ENCODE measurements at places on chromosomes 5 and 9.

- no peak for DNase-seq
Observed at GRCh38 chr5:36703245-36703860, 96.9 kb downstream of the SLC1A3 start.

DNA sequence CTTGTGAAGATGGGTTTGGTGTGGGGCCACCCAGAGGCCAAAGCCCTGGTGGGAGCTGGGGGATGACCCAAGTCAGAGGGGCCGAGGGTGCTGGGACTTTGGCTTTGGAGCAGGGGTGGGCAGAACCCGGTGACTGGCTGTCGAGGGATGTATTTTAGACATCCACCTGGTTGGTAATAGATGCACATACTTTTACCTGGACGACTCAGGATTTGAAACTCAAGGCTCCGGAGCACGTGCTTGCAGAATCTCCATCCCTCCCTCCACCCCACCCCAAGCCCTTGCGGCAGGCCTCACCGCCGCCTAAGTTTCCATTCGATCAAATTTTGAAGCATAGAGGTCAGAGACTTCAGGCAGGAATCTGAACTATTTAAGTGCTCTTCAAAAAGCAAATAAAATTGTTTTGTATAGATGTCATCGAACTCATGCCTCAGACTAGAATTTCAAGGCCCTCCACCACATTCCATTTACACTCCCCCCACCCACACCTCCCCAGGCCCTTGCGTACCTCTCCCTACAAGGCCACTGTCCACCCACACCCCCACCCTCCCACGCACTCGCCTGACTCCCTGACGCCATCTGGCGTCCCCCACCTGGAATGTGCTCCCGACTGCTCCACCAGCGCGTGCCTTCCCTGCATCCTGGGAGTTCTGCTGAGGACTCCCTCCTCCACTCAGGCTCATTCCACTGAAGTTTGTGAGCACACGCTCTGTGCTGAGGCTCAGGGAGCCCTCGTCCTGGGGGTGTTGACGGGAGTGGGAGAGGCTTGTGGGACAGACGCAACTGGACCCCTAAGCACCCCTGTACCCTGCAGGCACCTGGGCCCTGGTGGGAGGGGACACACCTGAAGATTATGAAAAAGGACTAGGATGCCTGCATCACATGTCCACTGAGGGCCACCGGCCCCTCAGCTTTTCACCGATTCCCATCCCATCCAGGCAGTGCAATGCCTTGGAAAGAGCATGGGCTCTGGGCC, 56.4 kb upstream of the RPL26L1 start:
- no peak for DNase-seq

- DNase-seq, result no peak
Observed at GRCh38 chr9:8268881-8269280, 469.3 kb upstream of the DMAC1 start.

- no peak for DNase-seq
Observed at GRCh38 chr5:67773411-67774266, 441.9 kb upstream of the PIK3R1 start.

- DNase-seq, result no peak
Observed at GRCh38 chr9:75432888-75433287, 344.6 kb downstream of the OSTF1 start.

DNA sequence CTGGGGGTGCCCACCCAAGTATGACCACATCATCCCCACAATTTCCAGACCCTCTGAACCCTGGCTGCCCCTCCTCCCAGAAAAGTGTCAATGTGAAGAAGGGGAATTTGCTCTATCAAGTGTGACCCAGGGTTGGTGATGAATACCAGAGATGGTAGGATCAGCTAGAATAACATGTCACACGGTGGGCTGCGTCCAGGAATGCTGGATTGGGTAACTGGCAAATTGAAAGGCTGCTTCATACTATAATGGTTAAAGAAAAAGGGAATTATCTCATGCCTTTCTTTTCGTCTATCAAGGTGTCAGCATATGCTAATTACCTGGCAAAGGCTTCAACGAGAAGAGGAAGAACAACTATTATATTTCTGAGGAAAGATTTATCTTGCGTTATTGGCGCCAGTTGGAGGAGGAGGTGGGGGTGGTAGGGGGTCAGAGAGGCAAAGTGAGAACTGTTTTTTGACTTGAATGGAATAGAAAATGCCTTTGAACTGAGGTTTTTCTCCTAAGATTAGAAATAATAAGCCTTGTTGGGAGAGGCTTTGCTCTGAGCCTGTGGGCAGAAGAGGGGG, 27.8 kb upstream of the ARAP3 start:
- no peak for DNase-seq

DNA sequence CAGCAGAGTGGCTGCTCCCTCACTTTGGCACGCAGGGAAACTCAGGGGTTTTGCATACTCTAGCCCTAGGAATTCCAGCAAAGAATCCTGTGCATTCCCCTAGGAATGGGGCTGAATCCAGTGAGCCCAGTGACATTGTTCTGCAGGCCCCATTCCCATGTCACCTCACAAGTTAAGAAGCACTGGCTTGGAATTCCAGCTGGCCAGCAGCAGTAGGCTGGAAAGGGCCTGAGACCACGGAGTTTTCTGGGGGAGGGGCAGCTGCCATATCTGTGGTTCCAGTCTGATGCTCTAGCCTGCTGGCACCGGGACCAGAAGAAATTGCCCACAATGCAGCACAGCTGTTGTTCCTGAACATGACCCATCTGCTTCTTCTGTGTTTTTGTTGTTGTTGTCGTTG, 217.6 kb upstream of the DMRTA1 start:
- no peak for DNase-seq

- DNase-seq, result no peak
Observed at GRCh38 chr5:57085306-57086081, 88.4 kb upstream of the GPBP1 start.

DNA sequence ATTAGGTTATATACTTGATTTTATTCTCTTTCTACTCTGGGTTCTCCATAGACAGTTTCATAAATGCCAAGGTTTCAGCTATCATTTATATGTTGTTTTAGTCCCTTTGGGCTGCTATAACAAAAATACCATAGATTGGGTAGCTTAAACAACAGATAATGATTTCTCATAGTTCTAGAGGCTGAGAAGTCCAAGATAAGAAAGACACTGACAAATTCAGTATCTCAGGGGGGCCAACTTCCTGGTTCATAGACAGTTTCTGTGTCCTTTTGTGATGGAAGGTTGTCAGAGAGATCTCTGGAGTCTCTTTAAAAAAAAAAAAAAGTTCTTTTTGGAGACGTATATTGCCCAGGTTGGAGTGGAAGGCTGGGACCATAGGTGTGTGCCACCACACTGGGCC, 113.3 kb downstream of the SCAMP1 start:
- DNase-seq, result no peak

- no peak for DNase-seq
Observed at GRCh38 chr5:179128976-179129375, 68.8 kb downstream of the ZNF354C start.

DNA sequence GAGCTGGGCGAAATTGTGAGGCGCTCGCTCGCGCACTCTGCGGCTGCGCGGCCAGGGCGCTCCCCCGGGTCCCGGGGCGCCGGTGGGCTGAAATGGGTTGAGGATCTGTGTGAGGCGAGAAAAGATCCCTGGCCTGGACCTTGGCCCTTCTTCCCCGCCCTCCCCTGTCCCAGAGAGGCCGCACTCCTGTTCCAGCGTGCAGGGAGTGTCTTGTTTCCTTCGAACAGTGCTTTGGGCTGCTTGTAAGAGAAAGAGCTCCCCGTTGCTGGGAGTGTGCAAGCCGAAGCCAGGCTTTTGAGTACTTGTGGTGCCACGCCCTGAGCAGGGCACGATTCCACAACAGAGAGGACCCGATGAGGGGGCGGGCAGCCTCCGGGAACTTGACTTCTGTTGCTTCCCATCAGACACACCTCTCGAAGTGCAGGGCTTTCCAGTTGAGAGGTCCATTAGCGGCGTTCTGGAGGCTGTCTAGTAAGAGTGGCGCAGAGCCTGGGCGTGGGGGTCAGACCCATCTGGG, 535 bp downstream of the DOLPP1 start:
- no peak for DNase-seq

GRCh38 chr9:128456613-128457061, 831 bp downstream of the ODF2 start:
- DNase-seq, result no peak

GRCh38 chr5:62395210-62395950, 8.3 kb downstream of the DIMT1 start:
- DNase-seq, result no peak

DNA sequence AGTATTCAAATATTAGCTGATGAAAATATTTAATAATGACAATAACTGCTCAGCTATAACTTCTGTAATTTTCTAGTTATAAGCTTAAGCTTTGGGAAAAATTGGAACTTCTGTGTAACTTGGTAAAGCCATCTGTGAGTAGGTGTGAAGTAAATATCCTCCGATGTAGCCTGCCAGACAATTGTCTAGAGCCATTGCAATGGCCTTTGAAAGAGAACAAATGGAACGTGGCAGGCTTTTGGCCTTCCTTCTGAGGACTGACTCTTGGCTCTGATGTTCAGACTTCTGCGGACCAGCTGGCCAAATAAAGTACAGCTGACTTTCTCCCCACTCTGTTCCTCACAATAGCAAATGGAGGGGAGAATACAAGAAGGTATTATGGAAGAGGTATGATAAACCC, 203.4 kb upstream of the NMUR2 start:
- DNase-seq, result no peak

DNA sequence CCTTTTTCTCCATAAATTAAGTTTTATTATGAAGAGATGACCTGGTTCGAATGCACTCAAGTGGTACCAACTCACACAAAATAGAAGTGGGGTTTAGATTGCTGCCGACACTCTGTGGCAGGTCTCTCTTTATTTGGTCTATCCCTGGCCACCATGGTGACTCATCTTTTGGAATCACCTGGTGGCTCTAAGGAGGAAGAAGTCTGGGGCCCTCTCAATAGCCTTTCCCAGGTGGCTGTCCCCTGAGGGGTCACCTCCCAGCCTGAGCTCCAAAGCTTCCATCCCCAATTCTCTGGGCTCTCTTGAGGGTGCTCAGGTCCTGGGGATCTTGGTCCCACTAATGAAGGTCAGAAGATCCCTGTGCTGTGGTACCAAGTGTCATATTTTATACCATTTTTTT, 136.8 kb downstream of the MVB12B start:
- DNase-seq, result no peak

GRCh38 chr9:15389173-15389572, 33.5 kb upstream of the SNAPC3 start:
- no peak for DNase-seq

- DNase-seq, result no peak
Observed at GRCh38 chr9:4228606-4229005, 71.3 kb downstream of the GLIS3 start.

- DNase-seq, result no peak
Observed at GRCh38 chr5:158140120-158140731, 281.3 kb upstream of the CLINT1 start.

DNA sequence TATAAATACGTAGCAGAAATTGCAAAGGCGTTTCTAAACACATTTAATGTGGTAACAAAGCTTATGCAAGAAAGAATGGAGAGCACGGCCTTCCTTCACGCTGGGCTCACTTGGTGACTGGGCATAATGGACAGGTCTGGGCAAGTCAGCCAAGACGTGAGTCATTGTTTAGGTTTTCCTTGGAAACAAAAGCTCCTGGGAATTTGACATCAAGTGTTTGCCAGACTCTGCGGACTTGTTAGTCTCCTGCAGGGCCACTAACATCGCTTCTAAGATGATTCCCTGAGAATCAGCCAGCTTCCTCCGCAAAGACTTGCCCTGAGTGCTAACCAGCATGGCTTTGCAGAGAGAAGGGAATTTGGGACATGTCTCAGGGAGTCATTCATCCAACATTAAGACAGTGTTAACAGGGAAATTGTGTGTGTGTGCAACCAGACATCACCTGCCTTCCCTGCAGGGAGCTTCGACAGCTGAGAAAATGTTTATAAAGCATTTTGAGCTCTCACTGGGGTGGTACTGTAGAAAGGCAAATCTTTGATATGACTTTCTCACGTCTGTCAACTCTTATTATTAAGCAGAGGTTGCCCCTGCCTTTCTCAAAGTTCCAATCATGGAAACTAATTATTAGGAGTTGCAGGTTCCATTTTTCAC, 182.5 kb downstream of the NTRK2 start:
- peak; percentile 88 for DNase-seq

DNA sequence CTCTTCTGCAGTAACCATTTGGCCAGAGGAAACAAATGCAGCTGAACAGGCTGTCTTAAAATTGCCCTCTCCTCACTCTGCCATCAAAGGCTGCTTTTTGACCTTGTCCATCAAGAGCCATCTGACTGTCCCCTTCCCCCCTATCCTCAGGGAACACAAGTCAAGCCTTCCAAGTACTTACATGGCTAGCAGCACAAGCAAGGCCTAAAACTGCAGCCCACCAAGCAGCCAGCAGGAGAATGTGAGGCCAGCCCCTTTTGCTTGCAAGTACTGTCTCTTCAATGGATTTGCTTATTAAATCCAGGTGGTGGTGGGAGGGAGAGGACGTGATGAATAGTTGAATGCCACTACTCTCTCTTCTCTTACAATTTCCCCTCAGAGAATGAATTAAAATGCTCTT, 83.5 kb downstream of the HTR1A start:
- no peak for DNase-seq

DNA sequence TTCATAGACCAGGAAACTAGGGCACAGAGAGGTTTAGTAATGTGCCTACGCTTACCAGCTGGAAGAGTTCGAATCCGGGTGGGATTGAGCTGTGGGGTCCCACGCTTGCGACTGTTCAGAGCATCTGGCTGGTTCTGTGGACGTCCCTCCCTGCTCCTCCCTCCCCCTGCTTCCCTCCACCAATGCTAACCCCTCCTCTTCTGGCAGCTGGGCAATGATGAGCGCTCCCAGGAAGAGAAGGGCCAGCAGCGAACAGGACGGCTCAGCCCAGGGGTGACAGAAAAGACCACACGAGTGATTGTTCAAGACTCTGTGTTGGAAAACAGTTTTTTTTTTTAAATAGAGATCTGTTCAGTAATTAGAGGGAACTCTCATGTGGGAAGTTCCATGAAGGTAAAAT, 6.9 kb downstream of the FAM163B start:
- DNase-seq, result no peak

GRCh38 chr5:145937432-145938250, 1.3 kb downstream of the SH3RF2 start:
- DNase-seq, result no peak

DNA sequence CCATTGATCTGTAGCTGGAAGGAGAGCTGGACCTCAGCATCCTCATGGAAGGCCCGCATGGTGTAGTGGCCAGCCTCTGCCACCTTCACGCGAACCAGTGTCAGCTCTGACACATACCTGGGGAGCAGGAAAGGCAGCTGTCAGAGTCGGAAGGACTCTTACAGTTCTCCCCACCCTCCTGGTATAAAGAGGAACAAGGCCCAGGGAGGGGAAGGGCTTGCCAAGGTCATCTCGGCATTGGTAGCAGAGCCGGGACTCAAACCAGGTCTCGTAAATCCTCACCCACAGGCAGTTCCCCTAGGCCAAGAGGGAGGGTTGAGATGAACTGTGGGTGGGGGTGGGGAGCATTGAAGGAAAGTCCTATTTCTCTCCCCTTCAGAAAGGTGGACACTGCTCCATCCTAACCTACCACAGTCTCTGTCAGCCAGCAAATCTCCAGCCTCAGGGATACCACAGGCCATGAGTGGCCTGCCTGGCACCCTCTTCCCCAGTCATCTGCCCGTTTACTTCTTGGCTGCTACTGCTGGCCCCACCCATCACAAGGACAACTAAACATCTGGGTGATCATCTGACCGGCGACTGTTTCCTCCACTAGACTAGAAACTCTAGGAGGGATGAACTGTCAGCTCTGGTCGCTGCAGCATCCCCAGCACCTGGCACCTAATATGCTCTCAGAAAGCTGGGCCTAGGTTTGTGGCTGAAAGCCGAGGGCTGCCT, 23.5 kb downstream of the PDGFRB start:
- DNase-seq, result no peak
